ENCODE measurements at places on chromosomes 1 and 21.

DNA sequence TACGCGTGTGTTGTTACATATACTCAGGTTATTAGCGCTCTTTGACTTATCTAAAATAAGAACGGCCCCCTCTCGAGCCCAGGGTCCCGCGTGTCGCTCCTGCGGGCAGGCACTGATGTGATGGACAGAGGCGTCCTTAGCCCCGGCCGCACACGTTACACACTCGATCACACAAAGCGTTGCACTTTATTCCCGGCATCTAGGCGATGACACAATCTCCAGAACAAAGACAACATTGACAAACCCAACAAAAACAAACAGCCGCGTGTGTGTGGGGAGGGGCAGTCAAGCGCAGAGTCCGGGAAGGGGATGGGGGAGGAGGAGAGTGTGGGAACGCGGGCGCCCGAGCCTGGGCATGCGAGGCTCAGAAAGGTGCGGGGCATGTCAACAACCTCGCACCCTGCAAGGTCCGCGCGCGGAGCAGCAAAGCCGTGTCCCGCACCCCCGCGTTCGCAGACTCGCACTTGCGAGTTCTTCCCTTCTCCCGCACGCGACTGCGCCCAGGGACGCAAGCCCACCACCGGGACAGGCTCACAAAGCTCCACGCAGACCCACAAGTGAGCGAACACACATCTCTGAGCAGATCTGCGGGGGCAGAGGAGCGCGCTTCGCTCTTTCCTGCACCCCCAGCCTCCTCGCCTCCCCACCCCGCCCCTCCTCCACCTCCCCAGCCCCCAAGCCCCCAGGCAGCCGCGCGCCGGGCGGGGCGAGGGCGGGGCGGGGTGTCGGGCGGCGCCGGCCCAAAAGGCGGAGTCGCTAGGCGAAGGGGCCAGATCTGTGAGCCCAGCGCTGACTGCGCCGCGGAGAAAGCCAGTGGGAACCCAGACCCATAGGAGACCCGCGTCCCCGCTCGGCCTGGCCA lies at the start of gene EFNA1:
Gene EFNA1, plus strand, starts transcription at position 772 of the 862 bp plus-strand sequence. CDS start 102 bp downstream, outside the sequence.
- peak; percentile 40 for DNase-seq

DNA sequence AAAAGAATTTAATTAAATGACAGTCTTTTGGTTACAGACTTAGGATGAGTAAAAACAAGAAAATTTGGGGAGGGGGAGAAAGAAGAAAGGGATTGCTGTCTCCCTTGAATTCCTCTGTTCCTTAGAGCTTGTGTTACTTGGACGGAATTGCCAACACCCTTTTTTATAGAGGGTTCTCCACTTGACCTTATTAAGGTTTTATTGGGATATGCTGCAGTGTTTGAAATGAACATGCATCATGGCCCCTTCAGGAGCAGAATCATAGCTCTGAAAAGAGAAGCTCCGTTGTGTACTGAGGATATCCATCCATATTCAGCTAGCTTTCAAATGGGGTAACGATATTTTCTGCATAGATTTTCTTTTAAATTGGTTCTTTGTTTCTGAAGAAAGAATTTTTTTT lies 48.2 kb upstream of the DNASE2B start:
- no peak for DNase-seq

GRCh38 chr1:55547405-55547804 lies 332.2 kb upstream of the USP24 start:
- DNase-seq: no peak

GRCh38 chr1:113269168-113269963 lies 120.9 kb upstream of the MAGI3 start:
- no peak for DNase-seq

GRCh38 chr1:206419250-206419649 lies 51.0 kb upstream of the IKBKE start:
- no peak for DNase-seq

- DNase-seq: no peak
These were observed 1678.1 kb downstream of the KCNT2 start for GRCh38 chr1:194930132-194930531.

DNA sequence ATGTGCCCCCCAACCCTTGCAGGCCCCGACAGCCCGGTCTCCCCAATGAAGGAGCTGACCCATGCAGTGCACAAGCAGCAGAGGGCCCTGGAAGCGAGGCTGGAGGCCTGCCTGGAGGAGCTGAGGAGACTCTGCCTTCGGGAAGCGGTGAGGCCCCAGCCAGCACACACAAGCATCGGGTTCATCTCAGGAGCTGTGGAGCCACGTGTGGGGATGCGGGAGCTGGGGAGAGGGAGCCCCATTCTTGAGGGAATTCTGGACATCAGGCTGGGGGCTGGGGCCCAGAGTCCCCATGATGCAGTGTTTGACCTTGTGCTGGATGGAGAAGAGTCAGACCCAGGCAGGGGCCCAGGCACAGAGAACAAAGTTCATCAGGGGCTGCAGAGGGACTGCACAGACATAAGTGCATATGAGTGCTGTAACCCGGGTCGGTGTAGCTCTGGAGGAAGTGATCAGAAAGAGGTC lies 4.8 kb downstream of the INAVA start:
- no peak for DNase-seq

DNA sequence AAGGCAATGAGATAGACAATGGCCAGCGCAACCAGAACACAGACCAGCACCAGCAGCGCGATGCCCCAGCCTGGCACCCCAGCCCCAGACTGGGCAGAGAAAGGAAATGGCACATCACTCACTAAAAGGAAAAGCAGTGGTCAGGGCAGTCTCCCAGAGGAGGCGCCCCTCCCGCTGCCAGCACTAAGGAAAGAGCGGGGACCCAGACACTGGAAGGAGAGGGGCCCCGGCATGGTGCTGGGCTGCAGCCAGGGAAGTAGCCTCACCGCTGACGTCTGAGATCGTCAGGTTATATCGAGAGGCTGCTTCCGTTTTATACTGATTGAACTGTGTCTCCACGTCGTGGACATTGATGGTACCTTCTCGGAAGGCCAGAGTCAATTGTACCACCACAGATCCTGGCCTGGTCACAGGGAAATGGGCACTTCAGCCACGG lies 13.8 kb downstream of the TRIM46 start:
- DNase-seq: no peak

DNA sequence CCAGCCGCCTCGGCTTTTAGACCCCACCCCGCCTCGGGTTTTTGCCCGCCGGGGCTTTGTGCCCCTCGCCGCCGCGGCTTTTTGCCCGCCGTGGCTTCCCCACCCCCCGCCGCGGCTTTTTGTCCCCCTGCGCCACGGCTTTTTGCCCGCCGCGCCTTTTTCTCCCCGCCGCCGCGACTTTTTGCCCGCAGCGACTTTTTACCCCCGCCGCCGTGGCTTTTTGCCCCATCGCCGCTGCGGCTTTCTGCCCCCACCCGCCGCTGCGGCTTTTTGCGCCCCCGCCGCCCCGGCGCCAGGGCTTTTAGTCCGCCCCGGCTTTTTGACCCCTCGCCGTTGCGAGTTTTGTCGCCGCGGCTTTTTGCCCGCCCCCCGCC lies 474.4 kb downstream of the FAM72C start:
- DNase-seq: no peak

GRCh38 chr1:115184951-115185331 lies 95.6 kb upstream of the TSPAN2 start:
- DNase-seq: no peak

- DNase-seq: no peak
These were observed 2.8 kb upstream of the KRTAP10-5 start for GRCh38 chr21:44583089-44583799.
